Muscle of back (tissue), 13 donors: ENCODE measurements at places on chromosomes 1 and 21. TPM values are rescaled to one million over a fixed set of nuclear protein-coding genes. Genes with fewer than 3 reads are reported as not detected.

- DNase-seq: no peak
These were observed 9.8 kb downstream of the SH3GLB1 start for GRCh38 chr1:86714159-86714558.

GRCh38 chr1:230149751-230150584 is 82.9 kb downstream of the GALNT2 start:
- DNase-seq: no peak

DNA sequence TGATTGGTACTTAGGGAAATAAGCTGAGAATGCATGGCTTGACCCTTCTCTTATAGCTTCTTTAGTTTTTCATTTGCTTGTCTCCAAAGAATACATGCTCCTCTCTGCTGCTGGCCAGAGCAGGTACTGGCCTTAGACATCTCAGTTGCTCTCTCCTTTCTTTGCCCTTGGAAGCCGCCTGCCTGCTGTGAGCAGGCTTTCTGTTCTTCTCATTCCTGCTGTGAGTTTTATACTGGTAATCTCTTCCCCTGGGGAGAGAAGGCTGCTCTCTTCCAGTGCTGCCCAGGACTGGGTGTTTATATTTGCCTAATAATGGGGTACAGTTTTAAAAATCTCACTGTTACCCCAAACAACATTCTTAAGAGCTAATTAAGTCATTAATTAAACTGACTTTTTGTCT is 323.5 kb upstream of the LRRC7 start:
- DNase-seq: no peak

DNA sequence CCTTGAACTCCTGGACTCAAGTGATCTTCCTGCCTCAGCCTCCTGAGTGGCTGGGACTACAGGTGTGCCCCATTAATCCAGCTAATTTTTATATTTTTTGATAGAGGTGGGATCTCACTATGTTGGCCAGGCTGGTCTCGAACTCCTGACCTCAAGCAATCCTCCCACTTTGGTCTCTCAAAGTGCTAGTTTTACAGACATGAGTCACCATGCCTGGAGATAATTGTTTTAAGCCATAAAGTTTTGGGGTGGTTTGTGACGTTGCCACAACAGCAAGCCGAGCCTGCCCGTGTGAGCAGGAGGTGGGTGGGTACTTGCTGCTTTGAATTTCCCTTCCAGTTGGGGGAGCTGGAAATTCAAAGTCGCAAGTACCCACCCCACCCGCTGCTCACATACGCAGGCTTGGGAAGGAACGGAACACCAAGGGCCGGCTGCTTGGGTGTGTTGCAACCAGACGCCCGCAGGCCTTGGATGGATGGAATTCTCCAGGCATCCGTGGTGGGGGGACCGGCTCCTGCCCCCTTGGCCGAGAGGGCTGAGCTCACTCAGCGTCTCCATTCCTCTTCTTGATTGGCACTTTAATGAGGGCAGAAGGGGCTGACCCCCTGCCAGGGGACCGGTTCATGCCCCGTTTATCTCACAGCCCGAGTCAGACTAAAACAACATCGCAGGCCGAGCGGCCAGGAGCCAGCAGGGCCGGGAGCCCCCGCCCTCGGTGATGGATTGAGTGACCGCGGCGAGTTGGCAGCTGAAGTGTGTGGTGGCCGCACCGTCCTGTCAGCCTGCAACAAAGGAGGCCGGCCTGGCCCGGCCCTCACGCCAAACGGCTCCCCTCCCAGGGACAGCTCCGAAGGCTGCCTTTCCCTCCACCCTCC is 78.1 kb downstream of the DHRS3 start:
- DNase-seq: peak; percentile 86

- DNase-seq: no peak
These were observed 79.5 kb upstream of the ZNF648 start for GRCh38 chr1:182141040-182141439.

- DNase-seq: peak; percentile 12
These were observed 5.4 kb downstream of the VPS45 start for GRCh38 chr1:150072959-150073358.

GRCh38 chr1:22556391-22557104 is 6.7 kb upstream of the EPHA8 start:
- no peak for DNase-seq

DNA sequence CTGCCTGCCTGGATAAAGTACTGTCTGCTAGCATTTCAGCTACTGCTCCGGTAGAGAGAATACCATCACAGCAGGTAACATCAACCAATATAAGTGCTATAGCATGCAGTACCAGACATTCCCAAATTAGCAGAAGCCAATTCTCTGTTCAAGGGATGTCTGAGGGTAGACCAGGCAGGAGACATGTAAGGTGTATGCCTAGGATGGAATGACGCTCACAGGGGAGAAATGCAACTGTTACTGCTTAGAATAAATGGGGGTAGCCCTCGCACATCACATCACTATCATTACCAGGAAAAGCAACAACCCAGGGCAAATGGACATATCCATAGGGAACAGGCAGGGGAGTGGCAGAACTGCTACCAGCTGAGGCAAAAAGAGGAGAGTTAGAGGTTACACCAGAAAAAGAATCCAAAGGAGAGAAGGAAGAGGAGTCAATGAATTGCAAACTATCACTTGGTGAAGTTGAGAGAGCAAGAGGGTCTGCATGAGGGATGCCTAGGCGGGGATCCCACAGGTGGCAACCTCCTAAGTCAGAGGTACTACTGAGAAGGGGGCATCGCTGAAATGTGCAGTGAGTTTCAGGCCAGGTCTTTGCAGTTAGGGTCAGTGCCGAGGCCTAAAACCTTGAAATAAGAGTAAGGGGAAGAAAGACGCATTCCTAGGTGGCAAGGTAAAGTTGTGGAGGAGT is 1.1 kb downstream of the UBE2Q1 start:
- no peak for DNase-seq

GRCh38 chr1:101154547-101154946 is 82.3 kb upstream of the S1PR1 start:
- DNase-seq: no peak

The FBLIM1 gene
- polyA plus RNA-seq: 23.1 TPM

The AADACL3 gene
- not detected for polyA plus RNA-seq

DNA sequence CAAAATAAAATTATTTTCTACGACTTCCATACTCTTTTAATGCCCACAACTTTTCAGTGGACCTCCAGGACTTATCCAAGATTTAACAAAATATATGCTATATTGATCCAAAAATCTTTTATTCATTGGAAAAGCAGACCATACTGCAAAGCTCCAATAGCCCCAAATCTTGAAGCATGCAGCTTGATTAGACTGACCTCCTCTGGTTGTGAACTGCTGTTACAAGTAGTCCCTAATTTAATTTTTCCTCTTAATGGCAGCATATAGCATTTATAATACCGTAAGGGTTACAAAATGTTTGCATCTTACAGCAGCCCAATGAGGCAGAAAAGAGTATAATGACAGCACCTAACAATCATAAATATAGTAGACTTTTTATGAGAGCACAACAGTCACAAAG is 49.8 kb downstream of the TPR start:
- no peak for DNase-seq

The OR2G6 gene
- polyA plus RNA-seq: not detected

The UBE2U gene
- polyA plus RNA-seq: not detected

GRCh38 chr1:246179401-246179800 is 327.7 kb downstream of the SMYD3 start:
- no peak for DNase-seq

The GJC2 gene
- 0.62 TPM for polyA plus RNA-seq

The UTS2 gene
- not detected for polyA plus RNA-seq

The GBP5 gene
- polyA plus RNA-seq: 0.82 TPM

The TRPM2 gene
- 0.99 TPM for polyA plus RNA-seq

GRCh38 chr1:119715542-119715941 is 3.8 kb downstream of the PHGDH start:
- DNase-seq: no peak

The SLC35E2B gene
- 49.2 TPM for polyA plus RNA-seq

DNA sequence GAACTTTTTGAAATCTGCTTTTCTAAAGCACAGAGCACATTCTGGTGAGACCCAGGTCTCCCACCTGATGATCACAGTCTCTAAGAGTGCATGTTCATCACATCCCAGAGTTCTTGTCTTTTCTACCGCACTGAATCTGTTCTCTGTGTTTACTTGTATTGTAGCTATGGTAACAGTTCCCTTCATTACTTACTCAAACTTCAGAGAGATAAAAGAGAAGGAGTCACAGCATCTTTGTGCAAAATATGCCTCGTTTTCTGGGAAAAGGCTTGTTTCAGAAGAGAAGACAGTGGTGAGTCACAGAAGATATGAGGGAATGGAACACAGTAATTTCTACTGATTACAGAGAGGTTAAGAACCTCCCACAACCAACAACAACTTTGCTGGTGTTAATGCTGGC is 580.6 kb downstream of the PLA2G4A start:
- DNase-seq: no peak

The RHOU gene
- 18.9 TPM for polyA plus RNA-seq

GRCh38 chr1:221865808-221866207 is 123.9 kb upstream of the DUSP10 start:
- peak; percentile 73 for DNase-seq

DNA sequence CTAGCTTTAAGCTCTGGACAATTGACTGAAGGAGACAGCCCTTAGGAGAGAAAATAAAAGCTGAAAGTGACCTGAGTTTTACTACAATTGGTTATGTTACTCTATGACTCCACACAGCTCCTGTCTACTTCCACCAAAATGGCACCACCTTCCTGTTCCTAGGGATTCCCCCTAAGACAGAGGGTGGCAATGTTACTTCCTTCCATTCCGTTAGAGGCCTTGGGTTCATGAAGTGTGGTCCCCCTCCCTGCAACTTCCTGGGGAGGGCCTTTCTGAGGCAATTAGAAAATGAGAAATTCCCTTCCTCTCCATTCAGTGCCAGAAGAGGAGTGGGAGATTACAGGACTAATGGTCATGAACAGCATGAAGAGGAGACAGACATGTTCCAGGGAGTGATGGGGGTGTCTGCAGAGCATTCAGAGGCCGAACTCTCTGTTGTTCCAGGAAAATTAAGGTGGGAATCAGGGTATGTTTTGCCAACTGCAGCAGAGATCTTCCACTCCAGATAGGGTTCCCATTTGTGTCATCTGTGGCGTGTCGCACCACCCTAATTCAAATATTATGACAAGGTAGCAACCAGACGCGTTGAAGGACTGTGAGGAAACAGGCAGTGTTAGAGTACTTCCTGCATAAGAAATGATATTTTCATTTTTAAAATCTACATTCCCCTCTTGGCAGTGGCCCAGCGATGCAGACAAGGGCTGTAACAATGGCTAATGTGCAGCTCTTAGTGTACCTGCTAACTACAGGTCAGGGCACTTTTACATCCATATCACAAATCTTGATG is 53.1 kb upstream of the TRIM67 start:
- DNase-seq: no peak

DNA sequence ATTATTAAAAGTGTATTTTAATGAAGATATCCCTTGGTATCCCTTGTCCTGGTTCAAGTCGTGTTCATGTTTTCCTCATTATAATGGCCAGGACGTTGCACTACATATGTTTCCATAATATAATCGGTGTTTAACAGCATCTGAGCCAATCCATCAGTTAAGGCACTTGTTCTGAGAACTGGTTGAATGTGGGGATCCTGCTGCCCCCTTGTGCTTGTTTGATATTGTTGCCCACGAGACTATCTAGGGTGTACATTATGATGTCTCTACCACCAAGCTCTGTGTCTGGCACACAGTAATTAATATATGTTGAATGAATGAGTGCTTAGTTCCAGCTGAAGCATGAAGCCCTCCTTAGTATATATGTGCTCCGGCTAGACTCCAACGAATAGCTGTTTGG is 193.0 kb downstream of the CACNA1E start:
- no peak for DNase-seq

- DNase-seq: no peak
These were observed 2.9 kb downstream of the JUN start for GRCh38 chr1:58780836-58781452.

- DNase-seq: no peak
These were observed 204.6 kb upstream of the TMPRSS15 start for GRCh38 chr21:18608226-18608625.

The DDOST gene
- polyA plus RNA-seq: 131 TPM

- no peak for DNase-seq
These were observed 230.3 kb upstream of the ESRRG start for GRCh38 chr1:216953495-216953894.

DNA sequence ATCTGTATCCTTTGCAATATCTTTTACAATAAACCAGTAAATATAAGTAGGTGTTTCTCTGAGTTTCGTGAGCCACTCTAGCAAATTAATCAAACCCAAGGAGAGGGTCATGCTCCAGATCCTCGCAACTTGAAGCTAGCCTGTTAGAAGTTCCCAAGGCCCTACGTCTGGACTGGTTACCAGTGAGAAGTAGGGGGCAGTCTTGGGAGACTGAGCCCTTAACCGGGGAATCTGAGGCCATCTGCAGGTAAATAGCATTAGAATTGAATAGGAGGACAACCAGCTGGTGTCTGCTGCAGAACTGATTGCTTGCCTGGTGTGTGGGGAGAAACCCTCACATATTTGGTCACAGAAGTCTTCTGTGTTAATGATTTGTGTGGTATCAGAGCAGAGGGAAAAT is 190.5 kb downstream of the RYR2 start:
- DNase-seq: no peak

- DNase-seq: no peak
These were observed 15.8 kb upstream of the UBE2U start for GRCh38 chr1:64187646-64188045.

The PSEN2 gene
- 93.7 TPM for polyA plus RNA-seq

The LCE3D gene
- polyA plus RNA-seq: not detected

DNA sequence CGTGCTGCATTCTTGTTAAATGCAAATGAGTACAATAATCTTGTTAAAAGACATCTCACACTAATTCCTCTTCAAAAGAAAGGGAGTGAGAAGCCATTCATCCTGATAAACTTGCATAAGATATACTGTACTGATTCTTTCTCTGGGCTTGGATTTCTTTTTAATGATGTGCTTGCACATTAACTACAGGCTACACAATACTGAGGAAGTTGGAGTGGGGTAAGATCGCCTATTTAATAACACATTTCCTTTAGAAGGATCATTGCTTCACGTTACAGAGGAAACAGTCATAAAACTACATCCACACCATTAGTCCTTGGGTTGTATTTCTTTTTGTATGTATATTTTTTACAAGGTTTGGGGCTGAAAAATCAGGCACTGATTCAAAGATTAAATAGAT is 36.6 kb downstream of the NRIP1 start:
- DNase-seq: no peak

GRCh38 chr1:61182049-61182448 is 99.7 kb downstream of the NFIA start:
- DNase-seq: peak; percentile 84
